Activated CD4-positive, alpha-beta T cell treated with anti-CD3 and anti-CD28 coated beads for 1 hour (primary cell): ENCODE measurements at places on chromosomes 2 and 18.

- no peak for DNase-seq
Measured at GRCh38 chr2:85017411-85018048, 46.6 kb downstream of the KCMF1 start.

DNA sequence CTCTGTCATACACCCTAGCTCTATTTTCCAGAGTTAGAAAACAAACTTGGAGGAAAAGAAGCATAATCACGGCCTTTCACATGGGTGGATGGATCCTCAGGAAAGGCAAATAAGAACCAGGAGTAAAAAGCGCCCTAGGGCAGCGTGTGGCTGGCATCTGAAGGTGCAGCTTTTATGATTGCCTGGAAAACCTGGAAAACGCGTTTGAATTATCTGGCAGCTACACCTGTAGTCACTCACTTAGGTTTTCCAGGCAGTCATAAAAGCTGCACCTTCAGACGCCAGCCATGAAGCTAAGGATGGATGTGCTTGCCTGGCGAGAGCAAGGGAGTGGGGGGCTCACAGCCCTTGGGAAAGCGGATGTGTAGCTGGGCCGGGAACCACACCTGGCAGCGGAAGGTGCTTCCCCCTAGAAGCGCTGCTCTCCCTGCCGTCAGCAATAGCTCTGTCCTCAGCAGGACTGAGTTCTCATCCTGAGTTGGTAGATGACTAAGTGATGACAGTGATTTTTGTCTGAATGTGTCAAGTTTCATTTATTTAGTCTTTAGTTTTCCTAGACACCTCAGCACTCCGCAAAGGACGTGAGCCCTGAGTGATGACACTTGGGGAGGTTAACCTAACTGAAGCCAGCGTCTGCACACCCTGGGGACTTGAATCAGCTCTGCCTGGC, 82.0 kb downstream of the DCDC2C start:
- no peak for DNase-seq

DNA sequence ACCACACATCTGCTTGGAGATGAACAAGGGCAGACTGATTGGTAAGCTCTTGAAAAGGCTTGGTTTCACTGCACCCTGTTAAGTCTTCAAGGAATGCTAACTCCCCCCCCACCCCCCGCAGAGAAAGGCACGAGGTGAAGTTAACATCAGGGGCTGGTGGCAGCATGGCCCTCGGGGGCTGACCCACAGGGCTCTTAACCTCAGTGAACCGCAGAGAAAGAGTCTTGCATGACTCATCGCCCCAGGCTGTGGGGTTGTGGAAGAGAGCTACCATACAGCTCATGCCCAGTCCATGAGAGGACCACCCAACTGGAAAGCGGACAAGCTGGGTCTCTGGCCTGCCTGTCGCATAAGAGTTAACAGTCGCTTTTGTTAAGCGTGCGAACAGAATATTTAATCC, 10.6 kb upstream of the CEP68 start:
- DNase-seq: no peak

DNA sequence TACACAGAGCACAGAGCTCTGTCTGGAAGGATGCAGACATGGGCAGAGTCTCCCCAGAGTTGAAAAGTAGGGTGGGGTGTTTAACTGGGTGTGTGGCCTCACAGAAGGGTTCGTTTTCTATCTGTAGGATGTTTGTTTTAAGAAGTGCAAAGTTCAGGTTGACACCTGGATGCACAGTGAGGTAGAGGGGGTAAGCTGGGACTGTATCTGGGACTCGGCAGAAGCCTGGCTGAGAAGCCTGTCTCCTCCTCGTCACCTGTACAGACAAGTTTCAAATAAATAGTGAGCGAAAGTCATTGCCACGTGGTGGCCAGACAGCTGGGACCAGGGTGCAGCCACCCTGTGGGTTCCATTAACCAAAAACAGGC, 145.9 kb downstream of the KLHL29 start:
- no peak for DNase-seq

DNA sequence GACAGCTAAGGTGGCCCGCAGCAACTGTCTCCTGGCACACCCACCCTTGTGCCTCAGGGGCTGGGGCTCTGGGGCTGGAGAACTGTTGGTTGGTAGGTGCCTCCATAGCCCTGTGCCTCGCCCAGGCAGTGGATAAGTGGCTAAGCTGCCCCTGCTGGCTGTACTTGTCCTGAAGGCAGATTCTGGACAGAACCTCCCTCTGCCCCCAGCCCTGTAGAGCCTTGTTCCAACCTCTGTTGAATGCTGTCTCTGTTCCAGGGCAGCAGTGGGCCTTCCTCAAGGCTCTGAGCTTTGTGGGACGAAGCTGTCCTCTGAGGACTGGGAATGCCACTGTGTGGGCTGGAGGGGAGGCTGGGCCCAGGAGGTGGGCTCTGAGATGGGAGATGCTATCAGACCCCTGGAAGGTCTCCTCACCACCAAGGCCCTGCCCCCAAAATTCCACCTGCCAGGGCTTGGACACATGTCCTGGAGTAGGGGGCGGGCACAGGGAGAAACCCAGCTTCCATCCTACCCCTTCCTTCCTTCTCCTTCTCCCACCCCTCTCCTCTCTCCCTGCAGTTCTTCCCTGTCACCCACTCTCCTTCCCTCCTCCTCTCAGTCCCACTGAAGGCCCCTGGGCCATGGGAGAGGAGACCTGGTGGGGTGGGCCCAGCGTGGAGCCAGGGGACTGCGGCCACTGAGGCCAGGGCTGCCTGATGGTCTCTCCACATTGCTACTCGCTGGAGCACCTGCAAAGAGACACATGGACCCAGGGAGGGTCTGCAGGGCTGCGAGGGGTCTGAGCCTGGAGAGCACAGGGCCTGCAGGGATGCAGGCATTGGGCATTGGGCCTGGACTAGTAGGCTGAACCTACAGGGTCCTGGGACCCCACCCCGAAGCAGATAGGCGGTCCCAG, 1.7 kb upstream of the PDCD1 start:
- DNase-seq: no peak

DNA sequence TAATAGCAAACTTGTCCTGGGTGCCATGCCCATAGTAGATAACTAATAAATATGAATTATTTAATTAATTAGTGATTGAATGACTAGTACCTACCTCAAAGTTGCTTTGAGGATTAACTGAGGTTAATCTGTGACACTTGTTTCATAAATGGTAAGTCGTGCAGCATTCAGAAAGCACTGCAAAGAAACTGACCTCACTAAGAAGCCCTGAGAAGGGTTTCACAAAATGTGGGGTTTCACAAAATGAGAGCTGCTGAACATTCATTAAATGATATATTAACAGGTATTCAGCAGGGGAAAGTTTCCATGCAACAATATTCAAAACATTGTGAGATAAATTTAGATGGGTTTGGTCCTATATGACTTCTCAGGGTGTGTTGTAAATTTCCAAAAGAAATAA, 236.2 kb downstream of the OSR1 start:
- no peak for DNase-seq

- no peak for DNase-seq
Measured at GRCh38 chr2:28616396-28616999, 120.6 kb downstream of the PLB1 start.

GRCh38 chr2:46776687-46777327, 138.8 kb downstream of the MCFD2 start:
- no peak for DNase-seq
